Inflammatory macrophage (primary cell): ENCODE measurements at places on chromosomes 11 and 22.
A peak's percentile ranks its signal among the peaks of the same experiment; 100 is the strongest.

- DNase-seq: no peak
Measured at GRCh38 chr11:12329169-12329568, 48.2 kb upstream of the PARVA start.

GRCh38 chr11:46363031-46363407, 15.8 kb downstream of the DGKZ start:
- peak; percentile 92 for DNase-seq

DNA sequence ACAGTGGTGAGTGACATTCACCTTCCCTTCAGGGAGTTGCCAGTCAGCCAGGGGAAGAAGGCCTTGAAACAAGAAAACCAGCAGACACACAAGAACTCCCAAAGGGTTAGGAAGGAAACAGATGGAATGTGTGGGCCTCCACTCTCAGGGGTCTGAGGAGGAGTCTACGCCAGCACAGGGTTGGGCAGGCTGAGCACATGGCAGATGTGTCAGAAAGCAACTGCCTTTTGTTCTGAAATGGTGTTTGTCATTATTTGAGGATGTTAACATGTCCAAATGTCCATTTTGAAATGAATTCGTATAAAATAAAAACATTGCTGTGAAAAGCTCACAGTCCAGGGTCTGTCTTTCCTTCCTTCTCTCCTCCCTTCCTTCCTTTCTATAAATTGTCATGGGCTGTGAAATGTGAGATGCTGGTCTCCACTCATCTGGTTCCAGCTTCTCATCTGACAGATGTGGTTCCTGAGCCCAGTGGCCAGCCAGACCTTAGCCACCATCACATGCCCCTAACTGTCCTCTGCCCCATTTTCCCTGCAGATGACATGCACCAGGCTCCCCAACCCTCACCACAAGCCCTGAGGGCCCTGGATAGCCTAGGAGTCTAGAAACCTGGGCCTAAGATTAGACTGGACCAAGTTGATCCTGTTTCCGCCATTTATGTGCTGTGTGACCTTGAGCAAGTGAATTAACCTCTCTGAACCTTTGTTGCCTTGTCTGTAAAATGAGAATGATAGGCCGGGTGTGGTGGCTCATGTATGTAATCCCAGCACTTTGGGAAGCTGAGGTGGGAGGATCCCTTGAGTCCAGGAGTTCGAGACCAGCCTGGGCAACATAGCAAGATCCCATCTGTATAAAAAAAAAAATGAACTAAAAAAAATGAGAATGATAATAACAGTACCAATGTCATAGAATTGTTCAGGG, 56.2 kb upstream of the CRYBB3 start:
- no peak for DNase-seq

DNA sequence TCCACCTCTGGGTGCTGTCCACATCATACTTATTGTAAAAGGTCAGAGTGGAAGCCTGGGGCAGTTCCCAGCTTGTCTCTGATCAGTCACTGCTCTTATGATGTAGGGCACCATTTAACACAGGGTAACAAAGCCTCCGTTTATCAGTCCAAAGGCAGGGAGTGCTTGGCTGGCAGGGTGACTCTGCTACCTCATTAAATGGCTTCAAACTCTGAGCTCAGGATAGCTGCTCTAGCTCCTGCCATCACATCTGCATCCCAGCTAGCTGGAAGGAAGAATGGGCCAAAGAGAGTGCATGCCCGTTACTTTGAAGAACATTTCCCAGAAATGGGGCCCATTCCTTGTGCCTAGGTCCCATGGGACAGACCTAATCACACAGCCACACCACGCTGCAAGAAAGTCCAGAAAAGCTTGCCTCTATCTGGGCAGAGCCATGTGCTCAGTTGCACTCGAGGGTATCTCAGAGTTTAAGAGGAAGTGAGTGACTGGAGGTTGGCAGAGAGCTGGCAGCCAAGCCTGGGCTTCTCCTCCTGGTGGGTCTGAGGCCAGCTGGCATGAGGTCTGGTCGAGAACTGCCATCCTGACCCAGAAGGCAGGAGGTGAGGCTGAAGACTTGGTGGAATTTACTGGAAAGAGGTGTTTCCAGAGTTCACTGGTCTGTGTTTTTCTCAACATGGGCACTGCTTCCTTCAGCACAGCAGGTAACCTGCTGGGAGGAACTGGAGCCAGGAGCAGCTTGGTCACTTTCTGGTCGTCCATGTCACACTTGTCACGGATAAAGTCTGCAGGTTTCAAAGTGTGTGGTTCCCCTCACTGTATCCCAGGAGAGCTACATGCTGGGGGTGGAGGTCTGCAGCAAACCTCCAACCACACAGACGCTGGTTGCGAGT, 935.7 kb downstream of the BRD1 start:
- DNase-seq: no peak

DNA sequence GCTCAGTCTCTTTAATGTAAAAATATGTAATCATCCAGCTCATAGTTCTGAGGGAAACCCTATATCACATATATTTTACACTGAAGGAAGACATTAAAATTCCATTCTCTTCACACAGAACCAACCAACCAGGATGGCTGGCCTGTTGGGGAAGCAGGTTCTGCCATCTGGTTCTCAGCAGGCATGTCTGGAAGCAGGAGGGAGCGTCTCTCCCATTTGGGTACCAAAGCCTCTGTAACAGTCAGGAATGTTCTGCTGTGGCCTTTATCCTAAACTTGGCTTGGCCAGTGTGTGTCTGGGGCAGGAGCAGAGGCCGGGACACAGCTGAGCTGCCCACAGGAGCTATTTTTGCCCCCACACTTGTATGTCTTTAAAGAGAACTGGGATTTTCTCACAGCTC, 29.2 kb downstream of the SGSM3 start:
- no peak for DNase-seq
